Esophagus squamous epithelium (tissue), 5 donors: ENCODE measurements at places on chromosomes 3 and 15.

GRCh38 chr15:34987609-34988026, 469 bp downstream of the ZNF770 start:
- no peak for DNase-seq

GRCh38 chr3:138227650-138228049, 40.5 kb downstream of the ARMC8 start:
- DNase-seq: no peak

DNA sequence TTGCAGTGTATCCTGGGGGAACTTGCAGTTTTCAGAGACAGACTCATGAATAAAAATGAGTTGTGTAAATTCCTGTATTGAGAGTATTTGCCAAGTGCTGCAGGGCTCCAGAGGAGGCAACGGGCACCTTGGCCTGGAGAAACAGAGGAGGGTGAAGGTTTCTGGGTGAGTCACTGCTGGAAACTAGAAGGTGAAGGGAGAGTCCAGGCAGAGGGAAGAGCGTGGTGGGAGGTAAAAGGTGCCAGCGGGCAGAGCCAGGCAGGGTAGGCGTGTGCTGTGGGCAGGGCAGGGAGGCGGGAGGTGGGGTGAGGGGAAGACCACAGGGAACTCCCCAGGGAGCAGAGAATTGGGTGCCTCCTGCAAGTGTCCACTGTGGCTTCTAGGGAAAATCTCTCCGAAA, 120.8 kb downstream of the SLCO3A1 start:
- no peak for DNase-seq

GRCh38 chr3:95408464-95408862, 1345.6 kb downstream of the NSUN3 start:
- no peak for DNase-seq

- no peak for DNase-seq
These were observed 24.9 kb downstream of the PRR23E start for GRCh38 chr3:127217596-127218453.

GRCh38 chr15:89648106-89649012, 6.9 kb downstream of the KIF7 start:
- no peak for DNase-seq

DNA sequence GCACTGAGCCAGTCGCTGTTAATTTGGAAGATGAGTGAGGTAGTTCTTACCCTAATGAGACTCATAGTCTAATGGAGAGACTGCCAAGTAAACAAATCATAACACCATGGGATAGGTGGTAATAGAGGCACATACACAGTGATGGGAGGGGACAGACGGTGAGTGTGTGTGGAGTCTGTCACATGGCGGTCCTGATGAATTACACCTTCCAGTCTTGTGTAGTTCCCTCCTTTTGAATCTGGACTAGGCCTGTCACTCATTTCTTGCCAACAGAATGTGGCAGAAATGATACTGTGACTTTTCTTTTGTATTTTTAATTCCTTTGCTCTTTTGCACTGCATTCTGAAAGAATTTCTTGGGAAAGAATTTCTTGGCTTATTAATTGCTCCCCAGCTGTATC, 78.1 kb downstream of the NR1D2 start:
- DNase-seq: no peak

GRCh38 chr3:179072100-179072438, 460 bp upstream of the ZMAT3 start:
- no peak for DNase-seq

GRCh38 chr3:113057117-113057516, 66.3 kb downstream of the GTPBP8 start:
- DNase-seq: no peak

DNA sequence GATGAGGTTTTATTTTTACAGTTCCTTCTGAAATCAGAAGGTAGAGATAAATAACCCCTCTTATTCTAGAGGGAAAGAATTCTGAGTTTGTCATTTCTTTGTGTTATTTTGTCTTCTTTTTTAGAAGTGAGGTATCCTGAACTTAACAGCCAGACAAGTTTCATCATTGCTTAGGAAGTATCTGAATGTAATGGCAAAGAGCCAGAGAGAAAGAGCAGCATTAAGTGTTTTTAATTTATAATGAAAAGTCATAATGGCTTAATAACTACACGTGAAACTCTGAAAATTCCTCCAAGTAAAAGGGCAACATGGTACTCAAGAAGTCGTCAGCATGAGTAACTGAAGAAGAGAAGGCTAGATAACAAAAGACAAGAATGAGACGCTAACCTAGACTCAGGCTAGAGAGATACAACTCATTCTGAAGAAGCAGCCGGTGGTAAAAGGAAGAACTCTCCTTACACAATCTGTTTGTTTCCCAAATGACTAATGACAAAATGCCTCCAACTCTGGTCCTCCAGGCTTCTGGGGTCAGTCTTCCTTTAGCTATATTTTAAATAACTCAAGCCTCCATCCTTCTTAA, 116.2 kb upstream of the NECTIN3 start:
- no peak for DNase-seq
